ENCODE measurements at places on chromosomes 4 and X.

DNA sequence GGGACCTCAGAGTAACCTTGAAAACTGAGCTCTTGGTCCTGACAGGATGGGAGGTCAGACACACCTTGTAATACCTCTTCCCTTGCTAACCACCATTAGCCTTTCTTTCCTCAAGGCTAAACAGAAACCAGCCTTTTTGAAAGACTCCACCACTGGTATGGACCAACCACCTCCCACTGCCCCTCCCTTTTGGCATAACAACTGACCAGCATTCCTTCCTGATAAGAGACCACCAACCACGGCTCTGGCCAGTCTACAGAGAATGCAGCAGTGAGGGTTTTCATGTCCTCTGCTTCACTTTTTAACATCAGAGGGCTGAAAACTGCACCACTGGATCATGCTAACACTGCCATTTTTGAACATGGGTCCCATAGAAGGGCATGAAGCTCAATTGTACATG, 100.2 kb upstream of the MID1IP1 start:
- no peak for DNase-seq

- no peak for DNase-seq
Observed at GRCh38 chrX:38192007-38192810, 28.5 kb downstream of the SRPX start.

- no peak for DNase-seq
Observed at GRCh38 chr4:8409264-8410065, 31.1 kb downstream of the ACOX3 start.

DNA sequence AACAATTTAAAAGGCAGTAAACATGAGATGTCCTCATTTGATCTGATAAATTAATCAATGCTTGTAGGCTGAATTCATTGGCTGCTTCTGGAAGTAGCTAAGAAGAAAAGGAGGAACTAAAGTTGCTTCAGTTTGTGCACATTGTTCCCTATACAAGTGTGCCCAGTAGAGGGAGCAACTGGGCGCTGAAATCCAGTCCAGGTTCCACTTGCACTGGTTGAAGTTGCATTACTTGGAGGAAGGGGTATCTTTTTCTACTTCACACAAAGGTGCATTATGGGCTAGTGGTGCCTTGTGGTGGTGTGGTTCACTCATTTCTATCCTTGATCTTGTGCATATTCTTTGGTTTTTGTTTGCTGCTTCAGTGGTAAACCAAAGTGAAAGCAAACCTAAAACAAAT, 67.9 kb upstream of the SOX3 start:
- no peak for DNase-seq

GRCh38 chrX:45952030-45952429, 593.2 kb downstream of the ZNF674 start:
- no peak for DNase-seq

DNA sequence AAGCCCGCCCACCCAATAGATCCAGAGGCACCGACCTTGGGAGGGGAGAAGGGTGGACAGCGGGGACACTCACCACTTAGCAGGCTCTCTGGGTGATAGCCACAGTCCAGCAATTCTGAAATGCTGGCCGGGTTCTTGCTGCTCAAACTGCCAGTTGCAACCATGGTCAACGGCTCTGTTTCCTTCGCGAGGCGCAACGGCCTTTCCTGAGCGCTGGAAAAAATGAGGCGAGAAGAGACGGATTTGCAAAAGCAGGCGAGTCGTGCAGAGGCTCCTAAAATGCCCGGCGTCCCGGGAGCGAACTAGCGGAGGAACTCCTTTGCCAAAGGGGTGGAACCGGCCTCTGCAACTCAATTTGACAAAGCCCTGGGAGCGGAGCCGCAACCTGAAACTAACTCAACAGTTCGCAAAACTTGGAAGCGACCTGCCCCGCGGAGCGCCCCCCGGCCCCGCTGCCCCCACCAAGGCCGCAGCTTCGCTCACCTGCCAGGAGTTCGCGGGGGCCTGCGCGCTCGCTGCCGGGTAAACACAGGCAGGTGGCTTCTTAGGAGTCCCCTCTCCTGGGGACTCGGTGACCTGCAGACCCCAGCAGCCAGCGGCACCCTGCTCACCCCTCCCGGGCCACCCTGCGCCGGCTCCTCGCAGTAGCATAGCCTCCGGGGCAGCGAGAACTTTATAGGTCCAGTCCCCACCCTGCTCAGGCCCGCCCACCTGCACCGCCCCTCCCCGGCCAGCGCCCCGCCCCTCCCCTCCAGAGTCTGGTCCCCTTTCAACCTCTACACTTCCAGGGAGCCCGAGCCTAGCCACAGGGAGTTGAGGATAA, at the start of gene DDIT4L:
Gene DDIT4L, minus strand, starts transcription at position 649 of the 823 bp plus-strand sequence. Its CDS starts 485 bp downstream, at position 164.
- no peak for DNase-seq

DNA sequence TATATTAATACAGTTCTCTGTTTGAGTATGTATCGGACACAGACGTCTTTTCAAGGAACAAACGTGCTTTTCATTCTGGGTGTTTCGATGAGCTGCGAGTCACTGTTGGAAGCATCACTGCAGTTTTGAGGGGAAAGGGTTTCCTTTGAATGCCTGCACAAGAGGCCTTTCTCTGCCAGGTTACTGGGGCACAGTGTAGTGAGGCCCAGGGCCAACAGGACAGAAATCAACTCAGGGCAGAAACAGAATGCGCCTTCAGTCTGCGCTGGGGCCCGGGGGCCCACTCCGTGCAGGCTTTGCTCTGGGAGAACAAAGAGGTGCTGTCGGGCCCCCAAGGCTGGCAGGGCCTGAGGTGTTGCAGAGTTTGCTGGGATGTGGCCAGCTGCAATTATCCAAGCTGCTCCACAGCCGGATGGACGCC, 2.3 kb upstream of the PPP2R3B start:
- DNase-seq: no peak

DNA sequence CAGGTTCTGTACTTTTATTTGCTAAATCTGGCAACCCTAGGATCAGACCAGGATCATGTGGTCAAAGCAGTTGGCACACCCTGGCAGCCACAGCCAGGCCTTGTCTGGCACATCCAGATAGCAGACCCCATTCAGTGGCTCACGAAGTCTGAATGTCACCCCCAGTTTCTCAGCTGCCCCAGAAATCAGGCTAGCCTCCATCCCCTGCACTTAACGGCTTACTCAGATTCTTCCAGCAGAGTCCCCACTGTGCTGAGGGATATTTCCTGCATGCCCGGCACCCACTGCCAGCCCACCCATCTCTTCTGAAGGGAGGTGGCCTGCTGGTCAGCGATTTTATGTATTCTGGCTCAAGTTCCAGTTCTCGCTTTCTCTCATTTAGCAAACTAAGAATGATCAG, 4.7 kb upstream of the AWAT2 start:
- DNase-seq: no peak

DNA sequence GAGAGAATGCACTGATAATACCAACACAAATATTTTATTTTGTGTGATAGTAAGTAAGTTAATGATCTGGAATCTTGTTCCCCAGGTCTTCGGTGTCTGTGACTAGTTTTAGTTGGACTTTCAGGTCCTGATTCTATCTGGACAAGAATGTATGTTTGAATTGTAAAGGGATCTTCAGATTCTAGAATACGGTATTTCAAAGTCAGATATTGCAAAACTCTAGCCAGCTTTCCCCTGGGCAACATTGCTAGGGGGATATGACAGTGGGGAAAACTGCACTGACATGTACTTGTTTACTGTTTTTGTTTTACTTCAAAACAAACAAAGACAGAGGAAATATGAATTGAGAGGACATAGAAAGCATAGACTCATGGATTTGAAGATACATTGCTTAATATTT, 489.0 kb downstream of the FAM133A start:
- no peak for DNase-seq

GRCh38 chr4:46933686-46934085, 24.6 kb upstream of the COX7B2 start:
- DNase-seq: no peak

DNA sequence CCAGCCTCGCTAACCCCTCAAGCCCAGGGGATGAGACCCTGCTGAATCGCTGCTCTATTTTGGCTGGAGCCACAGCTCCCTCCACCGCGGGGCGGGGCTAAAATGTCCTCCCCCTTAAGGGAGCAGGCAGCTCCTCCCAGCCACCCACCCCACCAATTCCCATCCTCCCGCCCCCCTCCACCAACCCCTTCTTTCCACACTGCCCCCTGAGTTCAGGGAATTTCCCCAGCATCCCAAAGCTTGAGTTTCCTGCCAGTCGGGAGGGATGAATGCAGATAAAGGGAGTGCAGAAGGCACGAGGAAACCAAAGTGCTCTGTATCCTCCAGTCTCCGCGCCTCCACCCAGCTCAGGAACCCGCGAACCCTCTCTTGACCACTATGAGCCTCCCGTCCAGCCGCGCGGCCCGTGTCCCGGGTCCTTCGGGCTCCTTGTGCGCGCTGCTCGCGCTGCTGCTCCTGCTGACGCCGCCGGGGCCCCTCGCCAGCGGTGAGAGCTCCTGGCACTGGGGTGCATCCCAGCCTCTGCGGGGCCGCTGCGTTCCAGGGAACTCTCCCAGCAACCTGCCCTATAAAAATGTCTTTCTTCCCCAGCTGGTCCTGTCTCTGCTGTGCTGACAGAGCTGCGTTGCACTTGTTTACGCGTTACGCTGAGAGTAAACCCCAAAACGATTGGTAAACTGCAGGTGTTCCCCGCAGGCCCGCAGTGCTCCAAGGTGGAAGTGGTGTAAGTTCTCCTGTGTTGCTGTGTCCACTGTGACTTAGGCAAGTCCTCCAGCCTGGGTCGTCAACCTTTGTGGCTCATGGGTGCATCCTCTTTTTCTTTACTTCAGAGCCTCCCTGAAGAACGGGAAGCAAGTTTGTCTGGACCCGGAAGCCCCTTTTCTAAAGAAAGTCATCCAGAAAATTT, at the start of gene CXCL6:
Gene CXCL6, plus strand, starts transcription at position 306 of the 907 bp plus-strand sequence. Its CDS starts 73 bp downstream, at position 379.
- DNase-seq: no peak

GRCh38 chr4:1309261-1310010, 19.7 kb downstream of the MAEA start:
- peak; percentile 79 for DNase-seq

- DNase-seq: no peak
Observed at GRCh38 chr4:124097447-124097846, 615.1 kb downstream of the ANKRD50 start.

GRCh38 chr4:31183256-31183655, 463.1 kb downstream of the PCDH7 start:
- DNase-seq: no peak

DNA sequence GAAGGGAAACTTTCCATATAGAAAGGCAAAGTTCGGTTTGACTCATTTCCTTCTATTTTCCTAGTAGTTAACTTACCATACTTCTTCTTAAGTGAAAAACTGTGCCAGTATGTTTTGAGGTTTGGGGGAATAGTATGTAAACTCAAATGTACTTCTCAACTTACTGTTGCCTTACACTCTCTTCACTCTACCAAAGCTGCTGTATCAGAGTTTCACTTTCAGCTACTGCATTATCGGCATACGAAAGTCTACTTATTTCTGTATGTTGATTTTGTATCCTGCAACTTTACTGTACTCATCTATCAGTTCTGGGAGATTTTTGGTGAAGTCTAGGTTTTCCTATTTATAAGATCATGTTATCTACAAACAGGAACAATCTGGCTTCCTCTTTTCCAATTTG, 932.7 kb downstream of the FAT4 start:
- no peak for DNase-seq

- DNase-seq: no peak
Observed at GRCh38 chr4:87081826-87082225, 138.6 kb downstream of the KLHL8 start.

GRCh38 chrX:109843963-109844751, 111.1 kb upstream of the ACSL4 start:
- no peak for DNase-seq

- DNase-seq: no peak
Observed at GRCh38 chr4:111788099-111788498, 357.2 kb upstream of the FAM241A start.

GRCh38 chr4:136156947-136157346, 1375.3 kb downstream of the PCDH18 start:
- no peak for DNase-seq

- DNase-seq: no peak
Observed at GRCh38 chr4:180635281-180635680, 1607.9 kb upstream of the TENM3 start.

- peak; percentile 6 for DNase-seq
Observed at GRCh38 chrX:148588649-148589310, 88.4 kb downstream of the AFF2 start.

DNA sequence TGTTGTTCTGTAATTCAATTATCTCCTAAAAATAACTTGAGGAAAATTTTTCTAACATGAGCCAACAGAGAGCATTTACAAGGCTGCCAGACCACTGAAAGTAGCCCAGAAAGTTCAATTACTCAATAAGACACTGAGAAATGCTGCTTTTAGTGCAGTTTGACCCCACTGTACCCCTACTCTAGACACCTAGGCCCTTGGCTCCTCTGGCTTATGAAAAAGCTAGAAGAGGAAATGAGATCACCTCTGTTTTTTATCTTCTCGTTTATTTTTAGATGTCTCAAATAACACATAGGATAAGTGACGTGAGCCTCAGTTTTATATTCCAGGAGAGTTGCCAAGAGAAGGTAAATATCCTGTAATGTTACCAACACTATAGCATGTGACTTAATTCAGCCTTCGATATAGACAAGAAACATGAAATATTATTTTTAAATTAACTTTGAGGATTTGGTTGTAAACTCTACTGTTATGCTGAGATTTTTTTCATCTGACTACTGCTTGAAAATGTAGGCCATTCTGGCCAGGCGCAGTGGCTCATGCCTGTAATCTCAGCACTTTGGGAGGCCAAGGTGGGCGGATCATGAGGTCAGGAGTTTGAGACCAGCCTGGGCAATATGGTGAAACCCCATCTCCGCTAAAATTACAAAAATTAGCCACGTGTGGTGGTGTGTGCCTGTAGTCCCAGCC, 24.4 kb downstream of the TNIP3 start:
- DNase-seq: no peak

- no peak for DNase-seq
Observed at GRCh38 chrX:65610481-65610880, 57.0 kb upstream of the MSN start.

- no peak for DNase-seq
Observed at GRCh38 chrX:23494741-23495140, 160.1 kb downstream of the PTCHD1 start.

DNA sequence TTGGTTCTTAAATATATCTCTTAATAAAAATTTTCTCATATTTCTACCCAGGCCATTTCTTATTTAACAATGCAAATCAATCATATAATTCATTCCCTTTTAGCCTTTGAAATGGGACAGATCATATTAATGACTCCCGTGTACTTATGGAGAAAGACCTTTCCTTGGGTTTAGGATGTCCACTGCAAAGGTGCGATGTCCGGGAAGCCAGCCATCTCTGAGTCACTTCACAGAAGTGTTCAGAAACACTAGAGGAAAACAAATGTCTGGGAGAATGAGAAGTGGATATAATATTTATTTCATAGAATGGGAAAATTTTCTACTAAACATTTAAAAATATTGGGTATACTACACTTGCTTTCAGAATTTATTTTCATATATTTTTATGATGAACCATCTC, 15.3 kb downstream of the INTU start:
- DNase-seq: no peak

DNA sequence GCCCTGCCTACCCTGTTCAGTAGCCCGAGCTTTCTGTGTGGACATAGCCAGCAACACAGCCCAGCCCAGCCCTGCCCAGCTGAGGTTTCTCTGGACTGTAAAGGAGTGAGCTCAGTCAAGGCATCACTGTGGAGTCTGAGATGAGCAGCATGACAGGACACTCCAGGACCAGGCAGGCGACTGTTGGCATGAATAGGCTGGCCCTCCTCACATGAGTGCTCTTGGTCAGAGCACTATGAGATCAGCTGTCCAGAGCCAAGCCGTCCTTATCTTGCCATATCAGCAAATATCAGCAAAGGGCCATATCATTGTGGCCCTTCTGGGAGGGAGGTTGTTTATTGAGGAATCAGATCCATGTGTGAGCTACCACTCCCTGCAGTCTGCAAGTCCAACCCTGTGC, 30.9 kb downstream of the REELD1 start:
- no peak for DNase-seq

Data from smooth muscle cell of the brain vasculature (primary cell).